ENCODE measurements at places on chromosomes 2 and 18. TPM values are rescaled to one million over a fixed set of nuclear protein-coding genes. Genes with fewer than 3 reads are reported as not detected.

B3GNT7 gene
- 6.1 TPM for total RNA-seq

DNA sequence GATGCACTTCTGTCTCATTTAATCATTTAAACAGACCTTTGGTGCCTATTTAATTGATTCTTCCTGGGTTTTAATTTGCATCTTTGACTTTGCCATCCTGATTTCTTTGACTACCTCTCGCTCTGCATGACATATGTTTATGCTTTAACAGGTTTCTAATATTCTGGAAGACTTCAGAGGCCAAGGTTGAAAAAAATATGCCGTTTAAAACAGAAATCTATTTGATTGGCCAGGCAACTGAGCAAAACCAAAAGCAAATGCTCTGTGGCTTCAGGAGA, 303.4 kb downstream of the IRS1 start:
- DNase-seq: no peak

DNAJB2 gene
- 36.2 TPM for total RNA-seq

DNA sequence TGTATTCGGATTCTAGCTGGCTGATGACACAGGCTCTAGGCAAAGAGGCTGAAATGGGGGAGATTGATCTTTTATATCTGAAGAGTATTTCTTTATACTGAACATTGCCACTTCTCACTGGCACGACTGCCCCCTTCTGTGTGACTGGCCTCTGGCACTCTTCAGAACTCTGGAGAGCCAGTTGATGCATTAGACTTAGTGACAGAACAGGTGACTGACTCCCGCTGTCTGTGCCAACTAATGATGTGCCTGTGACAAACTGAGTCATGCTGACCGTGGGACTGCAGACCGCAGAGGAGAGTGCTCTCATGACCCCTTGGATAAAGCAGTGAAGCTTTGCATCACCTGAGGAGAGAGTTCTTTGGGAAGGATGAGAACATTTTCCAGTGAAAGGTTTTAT, 14.4 kb downstream of the MGAT5 start:
- no peak for DNase-seq

CAPN14 gene
- not detected for total RNA-seq

MRPS9 gene
- 49.7 TPM for total RNA-seq

SPRED2 gene
- total RNA-seq: 62.6 TPM

GRCh38 chr2:8543383-8544170, 138.3 kb upstream of the ID2 start:
- DNase-seq: no peak

DNA sequence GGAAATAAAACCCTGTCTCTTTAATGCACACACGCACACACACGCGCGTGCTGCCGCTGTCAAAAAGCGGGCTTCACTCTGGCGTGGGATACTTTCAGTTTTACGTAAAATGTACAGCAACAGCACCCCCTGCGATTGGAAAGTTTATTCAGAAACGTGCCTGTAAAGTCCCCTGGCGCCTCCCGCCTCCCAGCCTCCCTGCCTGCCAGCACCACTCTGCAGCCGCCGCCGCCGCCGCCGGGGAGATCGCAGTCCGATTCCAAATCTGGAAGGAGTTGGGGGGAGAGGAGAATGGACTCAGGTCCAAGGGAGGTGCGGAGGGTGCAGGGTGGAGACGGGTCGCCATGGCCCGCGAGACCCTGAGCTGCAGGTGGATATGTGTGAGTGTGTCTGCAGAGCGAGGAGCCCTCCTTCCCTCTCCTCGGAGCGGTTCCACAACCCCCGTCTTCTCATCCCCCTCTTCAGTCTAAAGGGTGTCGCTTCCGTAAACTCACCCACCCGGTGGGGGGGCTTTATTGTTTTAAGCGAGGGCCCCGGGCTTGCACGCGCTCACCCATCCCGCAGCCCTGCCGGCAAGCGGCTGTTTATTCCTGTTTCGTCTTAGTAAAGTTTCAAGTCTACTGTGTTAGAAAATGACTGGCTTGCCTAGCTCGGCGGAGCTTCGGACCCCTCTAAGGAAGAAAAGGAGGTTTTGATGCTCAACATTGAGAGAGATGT, 1.8 kb upstream of the BCL11A start:
- DNase-seq: peak; percentile 36

GRCh38 chr2:231222318-231223000, 24.0 kb downstream of the ARMC9 start:
- DNase-seq: no peak

- no peak for DNase-seq
Observed at GRCh38 chr2:62803961-62804360, 98.4 kb downstream of the EHBP1 start.

- DNase-seq: no peak
Observed at GRCh38 chr2:70901227-70902066, 34.3 kb upstream of the ATP6V1B1 start.

- no peak for DNase-seq
Observed at GRCh38 chr2:51994123-51994763, 962.3 kb upstream of the NRXN1 start.

GRCh38 chr2:109471658-109472057, 142.1 kb downstream of the SEPTIN10 start:
- no peak for DNase-seq

SP3 gene
- total RNA-seq: 98.0 TPM

COPS8 gene
- 42.2 TPM for total RNA-seq

GRCh38 chr2:225526760-225527390, 127.4 kb downstream of the NYAP2 start:
- DNase-seq: no peak

E2F6 gene
- 22.8 TPM for total RNA-seq

- no peak for DNase-seq
Observed at GRCh38 chr18:62037989-62038778, 145.4 kb upstream of the RNF152 start.

DSG2 gene
- 123 TPM for total RNA-seq

DNA sequence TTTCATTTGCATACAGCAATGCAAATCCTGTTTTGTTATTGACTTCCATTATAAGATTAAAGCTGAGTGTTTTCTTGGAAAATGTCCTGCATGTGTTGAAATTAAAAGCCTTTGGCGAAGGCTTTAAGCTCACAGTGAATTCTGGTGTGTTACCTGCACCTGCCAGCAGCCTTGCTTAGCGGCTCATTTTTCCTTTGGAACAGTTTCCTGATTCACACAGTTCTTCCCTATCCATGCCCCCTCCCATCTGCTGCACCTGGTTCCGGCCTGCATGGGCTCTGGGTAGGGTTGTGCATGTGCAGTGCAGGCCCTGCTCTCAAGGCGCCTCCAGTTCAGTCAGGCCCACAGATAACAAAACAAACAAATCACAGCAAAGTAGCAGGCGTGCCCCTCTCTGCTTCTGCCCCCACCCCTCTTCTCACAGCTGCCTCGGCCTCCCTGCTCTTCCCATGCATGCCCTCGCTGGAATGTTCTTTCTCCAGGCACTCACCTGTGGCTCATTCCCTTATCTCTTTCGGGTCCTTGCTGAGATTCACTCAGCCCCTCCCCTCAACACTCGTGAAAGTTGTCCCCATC, 15.8 kb downstream of the MTCL1 start:
- no peak for DNase-seq

GRCh38 chr2:78532762-78533379, 492.6 kb upstream of the REG3G start:
- no peak for DNase-seq

DNA sequence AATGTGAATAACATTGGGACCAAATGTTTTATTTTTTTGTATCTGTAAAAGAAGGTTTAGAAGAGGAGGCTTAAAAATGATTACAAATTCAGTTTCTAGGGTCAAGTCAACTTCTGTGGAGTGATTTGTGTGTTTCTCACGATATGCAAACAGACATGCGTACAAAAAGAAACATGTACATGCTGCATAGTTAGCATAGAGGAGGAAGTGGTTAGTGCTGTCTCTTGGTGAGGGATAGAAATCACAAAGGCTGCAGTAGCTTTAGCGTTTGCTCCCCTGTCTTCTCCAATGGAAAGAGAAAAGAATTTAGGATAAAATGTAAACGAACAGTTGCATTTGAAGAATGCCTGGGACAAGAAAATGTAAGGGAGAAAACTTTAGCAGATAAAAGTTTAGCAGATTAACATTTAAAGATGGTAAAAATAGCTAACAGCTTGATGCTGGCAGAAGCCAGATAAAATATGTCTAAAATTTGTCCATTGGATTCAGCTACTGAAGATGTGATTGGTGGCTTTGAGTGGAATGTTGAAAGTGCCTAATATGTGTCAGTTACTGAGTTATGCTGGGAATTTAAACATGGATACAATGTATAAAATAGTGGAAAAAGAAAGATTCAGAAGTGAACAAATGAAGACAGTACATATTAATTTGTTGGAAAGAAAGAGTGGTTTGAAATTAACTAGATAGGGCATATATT, 44.9 kb downstream of the MALT1 start:
- no peak for DNase-seq

LRP2 gene
- total RNA-seq: 0.20 TPM

- no peak for DNase-seq
Observed at GRCh38 chr18:62986490-62986889, 271.1 kb downstream of the PHLPP1 start.

GRCh38 chr18:5759194-5759593, 136.1 kb downstream of the TMEM200C start:
- DNase-seq: no peak

DNA sequence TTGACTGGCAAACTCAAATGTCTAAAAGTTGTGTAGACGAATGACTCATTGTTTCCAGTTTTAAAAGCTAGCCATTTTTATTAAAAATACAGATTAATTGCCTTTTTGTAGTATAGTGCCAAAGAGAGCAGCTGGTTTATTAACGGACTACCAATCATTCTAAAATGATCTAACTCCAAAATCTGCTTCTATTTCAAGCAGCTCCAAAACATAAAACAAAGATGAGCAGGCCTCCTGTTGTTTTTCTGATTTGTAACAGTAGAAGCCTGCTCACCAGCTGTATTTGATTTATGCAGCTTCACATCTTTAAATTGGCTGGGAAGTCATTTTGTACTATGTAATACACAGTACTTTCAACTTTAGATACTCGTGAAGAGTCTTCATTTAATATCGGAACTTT, 171.8 kb downstream of the UBR3 start:
- DNase-seq: no peak

CD28 gene
- total RNA-seq: 0.37 TPM

DNA sequence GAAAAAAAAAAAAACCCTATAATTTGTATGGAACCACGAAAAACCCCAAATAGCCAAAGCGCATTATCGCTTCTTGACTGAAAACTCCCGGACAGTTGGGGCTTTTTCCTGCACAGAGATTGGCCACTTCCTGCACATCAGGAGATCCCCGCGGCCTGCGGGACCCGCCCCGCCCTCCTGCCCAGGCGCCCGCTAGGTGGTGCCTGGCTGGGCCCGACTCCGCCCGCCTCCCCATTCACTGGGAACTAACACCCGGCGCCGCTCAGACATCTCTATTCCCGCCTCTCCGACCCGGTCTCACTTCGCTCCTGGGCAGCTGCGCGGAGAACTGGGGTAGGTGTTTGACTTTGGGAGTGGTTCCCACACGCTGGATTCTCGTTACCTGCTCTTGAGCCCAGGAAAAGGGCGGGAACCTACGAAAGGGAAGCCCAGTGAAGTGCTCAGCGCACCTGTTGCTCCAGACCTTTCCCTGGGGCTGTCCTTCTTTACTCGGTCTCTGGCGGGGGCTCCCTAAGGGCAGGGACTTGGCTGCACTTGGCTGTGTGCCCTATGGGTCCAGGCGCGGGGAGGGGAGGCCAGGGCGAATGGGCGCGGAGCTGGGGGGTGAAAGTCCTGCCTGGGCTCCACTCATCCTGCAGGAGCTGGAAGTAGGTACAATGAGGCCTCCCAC, at the start of gene HMSD:
HMSD (plus strand) TSS at position 234 of the 670 bp plus-strand sequence. CDS start 4,155 bp downstream, outside the sequence.
- peak; percentile 43 for DNase-seq

DNA sequence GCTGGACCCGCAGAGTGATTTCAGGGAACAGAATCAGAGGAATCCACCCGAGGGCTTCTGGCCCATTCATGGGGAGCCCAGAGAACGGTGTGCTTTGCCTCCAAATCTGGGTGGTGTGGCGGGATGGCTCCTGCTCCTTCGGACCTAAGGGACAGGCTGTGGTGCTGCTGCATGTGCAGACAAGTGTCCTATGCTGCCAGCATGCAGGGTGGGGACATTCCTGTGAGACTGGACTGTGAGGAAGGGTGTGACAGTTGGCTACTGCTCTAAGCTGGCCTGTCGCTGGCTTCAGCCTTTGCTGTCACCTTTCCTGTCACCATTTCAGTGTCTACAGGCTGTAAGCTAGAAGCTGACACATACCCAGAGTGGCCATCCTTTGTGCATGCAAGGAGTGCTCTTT, 2.9 kb upstream of the SLC4A3 start:
- DNase-seq: no peak

HOXD3 gene
- total RNA-seq: 1.4 TPM

TDRD15 gene
- total RNA-seq: not detected

MYL12A gene
- total RNA-seq: 314 TPM

- no peak for DNase-seq
Observed at GRCh38 chr2:8976442-8977259, 26.8 kb downstream of the MBOAT2 start.

KCNIP3 gene
- 3.1 TPM for total RNA-seq

- DNase-seq: no peak
Observed at GRCh38 chr2:97908208-97908676, 87.5 kb downstream of the TMEM131 start.

GRCh38 chr18:36492604-36493329, 195.3 kb downstream of the FHOD3 start:
- DNase-seq: no peak

DNA sequence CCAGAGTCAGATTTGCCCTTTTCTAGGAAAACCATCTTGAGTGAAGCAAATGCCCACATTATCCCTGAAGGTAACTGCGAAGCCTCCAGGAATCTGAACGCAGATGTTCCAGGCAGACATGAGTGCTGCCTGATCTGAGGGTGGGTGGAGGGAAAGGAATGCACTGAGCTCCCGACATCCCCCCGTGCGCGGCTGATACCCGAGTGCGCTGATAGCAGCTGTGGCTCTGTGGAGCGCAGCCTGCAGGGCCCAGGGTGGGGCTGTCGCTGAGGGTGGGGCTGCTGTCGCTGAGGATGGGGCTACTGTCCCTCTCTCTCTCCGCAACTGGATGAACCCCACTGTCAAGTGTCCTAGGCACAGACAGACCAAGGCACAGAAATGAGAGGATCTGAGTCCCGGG, 82.4 kb downstream of the GFPT1 start:
- DNase-seq: no peak

All from HCT116 (cell line).